ENCODE measurements at places on chromosomes 3 and 15.

- DNase-seq = no peak
Measured at GRCh38 chr3:130480736-130481135, 36.2 kb upstream of the COL6A6 start.

DNA sequence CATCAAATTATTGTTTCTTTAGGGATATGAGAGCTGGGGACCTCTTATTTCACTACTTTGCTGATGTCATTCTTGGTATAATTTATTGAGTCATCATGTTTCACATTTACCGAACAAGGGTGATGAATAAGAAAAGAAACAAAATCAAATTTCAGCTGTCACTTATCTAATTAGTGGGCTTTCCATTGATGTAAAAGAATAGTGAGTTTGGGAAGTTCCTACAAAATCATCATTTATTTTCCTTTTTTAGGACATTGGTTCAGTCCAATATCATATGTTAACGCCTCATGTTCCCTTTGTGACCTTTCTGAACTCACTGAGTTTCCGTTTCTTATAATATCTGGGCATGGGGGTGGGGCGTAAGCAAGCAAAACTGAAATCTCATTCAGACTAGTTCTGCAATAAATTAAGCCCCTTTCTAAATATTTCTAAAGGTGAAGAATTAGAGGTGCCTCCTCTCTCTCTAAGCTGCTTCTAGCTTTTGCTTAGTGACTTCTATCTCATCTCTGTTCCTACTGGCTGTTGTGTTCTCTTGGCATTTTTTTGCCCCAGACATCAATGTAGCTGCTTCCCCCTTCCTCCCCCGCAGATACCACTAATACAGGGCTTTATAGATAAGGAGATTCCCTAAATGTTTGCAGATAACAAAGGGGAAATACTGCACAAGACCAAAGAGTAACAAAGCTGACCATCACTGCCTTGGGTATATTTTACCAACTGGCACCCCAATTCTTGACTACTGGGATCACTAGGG, 238.0 kb upstream of the CTNNB1 start:
- no peak for DNase-seq

GRCh38 chr3:182046166-182046764, 334.5 kb downstream of the SOX2 start:
- no peak for DNase-seq

DNA sequence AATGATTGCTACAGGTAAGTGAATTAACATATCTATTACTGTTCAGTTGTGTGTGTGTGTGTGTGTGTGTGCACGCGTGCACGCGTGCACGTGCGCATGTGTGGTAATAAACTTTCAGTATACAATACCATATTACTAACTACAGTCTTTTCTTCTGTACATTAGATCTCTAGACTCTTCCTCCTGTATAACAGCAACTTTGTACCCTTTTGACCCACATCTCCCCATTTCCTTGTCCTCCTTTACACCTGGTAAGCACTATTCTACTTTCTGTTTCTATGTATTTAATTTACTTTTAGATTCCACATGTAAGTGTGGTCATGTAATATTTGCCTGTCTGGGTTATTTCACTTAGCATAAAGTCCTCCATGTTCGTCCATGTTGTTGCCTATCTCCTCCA, 29.1 kb upstream of the GOLIM4 start:
- DNase-seq = no peak

DNA sequence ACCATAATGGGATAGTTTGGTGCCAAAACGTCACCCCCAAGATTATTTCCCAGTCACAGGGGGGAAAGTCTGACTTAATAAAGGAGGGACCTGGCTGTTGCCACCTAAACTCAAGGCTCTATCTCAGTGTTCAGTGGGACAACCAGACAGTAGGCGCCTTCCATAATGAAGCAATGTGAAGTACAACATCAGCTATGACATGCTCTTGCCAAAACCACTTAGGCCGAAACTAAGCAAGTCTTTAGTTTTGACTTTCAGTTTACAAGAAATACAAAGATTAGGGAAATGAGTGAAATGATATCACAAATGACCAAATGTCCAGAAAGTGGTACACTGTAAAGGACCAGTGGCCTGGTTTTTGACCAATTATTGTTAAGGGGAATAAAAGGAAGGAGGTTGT, 32.9 kb downstream of the SOX14 start:
- no peak for DNase-seq

- no peak for DNase-seq
Measured at GRCh38 chr15:85897895-85898717, 103.4 kb upstream of the KLHL25 start.

DNA sequence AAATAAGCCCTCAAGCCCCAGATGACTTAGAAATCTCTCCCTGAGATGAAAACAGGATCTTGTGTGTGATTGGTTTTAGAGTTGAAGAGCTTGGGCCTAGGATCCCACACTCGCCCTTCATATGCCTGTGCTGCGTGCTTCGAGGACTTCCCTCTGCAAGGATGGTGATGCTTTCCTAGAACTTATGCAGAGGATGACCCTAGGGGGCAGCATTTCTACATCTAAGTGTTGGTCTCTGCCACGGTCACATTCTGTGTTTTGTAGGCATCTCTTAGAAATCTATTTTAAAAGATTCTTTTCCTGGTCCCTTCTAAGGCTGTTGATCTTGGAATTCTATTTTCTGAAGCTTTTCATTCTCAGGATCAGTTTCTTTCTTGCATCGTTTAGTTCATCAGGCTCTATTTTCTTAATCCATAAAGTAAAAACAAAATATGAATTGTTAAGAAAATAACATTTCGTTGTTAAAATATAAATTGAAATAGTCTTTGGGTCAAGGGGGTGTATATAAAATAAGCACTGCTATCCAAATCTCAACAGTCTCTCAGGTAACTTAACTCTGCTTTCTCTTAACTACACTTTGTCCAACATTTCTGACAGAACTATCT, 45.7 kb downstream of the WDR76 start:
- DNase-seq = no peak

GRCh38 chr15:39846108-39846507, 63.5 kb upstream of the FSIP1 start:
- no peak for DNase-seq

- DNase-seq = no peak
Measured at GRCh38 chr15:51108933-51109550, 14.3 kb upstream of the TNFAIP8L3 start.

- no peak for DNase-seq
Measured at GRCh38 chr3:100209948-100210771, 50.6 kb upstream of the TBC1D23 start.

GRCh38 chr3:133410191-133410892, 10.5 kb downstream of the BFSP2 start:
- no peak for DNase-seq

GRCh38 chr3:160016972-160017371, 28.3 kb downstream of the IL12A start:
- DNase-seq = no peak

GRCh38 chr15:91515188-91515754, 338.2 kb upstream of the SLCO3A1 start:
- DNase-seq = no peak

- DNase-seq = no peak
Measured at GRCh38 chr15:74545086-74545485, 4.1 kb downstream of the ARID3B start.

DNA sequence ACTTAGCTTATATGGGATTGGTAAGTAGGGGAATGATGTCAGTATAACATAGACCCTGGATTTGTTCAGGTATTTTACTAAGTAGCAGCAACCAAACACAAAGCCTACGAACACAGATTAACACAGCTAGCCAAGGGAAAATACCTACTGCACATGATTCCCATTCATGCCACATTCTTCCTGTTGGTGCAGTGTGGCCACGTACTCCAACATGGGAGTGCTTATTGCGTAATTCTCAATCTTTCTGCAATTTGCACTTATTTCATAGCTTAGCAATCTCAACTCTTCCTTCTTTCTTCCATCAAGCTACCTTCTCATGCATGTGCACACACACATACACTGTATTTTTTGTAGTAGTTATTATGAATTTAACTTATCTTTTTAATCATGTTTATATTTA, 186.8 kb downstream of the IL5RA start:
- DNase-seq = no peak

DNA sequence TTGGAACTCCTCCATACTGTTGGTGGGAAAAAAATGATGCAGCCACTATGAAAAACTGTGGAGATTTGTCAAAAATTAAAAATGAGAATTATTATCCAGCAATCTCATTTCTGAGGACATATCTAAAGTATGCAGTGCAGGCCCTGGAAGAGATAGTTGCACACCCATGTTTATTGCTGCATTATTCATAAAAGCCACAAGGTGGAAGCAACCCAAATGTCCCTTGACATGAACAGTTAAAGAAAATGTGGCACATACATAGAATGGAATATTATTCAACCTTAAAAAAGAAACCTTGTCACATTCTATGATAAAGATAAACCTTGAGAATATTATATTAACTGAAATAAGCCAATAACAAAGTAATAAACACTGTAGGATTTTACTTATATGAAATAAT, 80.9 kb upstream of the ARHGEF26 start:
- DNase-seq = no peak

DNA sequence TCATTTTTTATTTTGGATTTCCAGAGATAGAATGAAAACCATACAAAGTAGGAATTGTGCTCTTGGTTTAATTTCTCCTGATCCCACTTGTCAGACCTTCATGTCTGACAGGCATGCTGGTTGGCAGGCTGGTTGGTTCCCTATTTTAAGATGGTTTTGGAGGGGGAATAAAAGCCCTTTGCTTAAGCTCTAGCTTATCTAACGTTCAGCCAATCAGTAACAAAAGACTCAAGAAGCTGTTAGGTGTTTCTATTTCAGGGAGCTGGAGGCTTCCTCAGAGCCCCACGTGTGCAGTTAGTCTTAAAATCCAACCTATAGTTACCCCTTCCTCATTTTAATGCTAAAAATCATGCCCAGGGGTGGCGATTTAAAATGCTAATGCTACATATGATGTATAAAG, 40.5 kb upstream of the XIRP1 start:
- DNase-seq = no peak

All from activated T-cell treated with anti-CD3 and anti-CD28 coated beads for 4 hours (primary cell).